ENCODE measurements at places on chromosomes 6 and 20. TPM values are rescaled to one million over a fixed set of nuclear protein-coding genes. Genes with fewer than 3 reads are reported as not detected.

GRCh38 chr20:14838663-14839628 lies 501.5 kb upstream of the FLRT3 start:
- peak; percentile 73 for DNase-seq

GRCh38 chr20:50314678-50315335 lies 124.2 kb downstream of the CEBPB start:
- no peak for DNase-seq

Gene TREM2
- total RNA-seq: not detected

GRCh38 chr6:125631165-125631564 lies 118.3 kb upstream of the HEY2 start:
- DNase-seq: no peak

Gene CCN2
- total RNA-seq: 0.62 TPM

Gene GPR6
- total RNA-seq: not detected

DNA sequence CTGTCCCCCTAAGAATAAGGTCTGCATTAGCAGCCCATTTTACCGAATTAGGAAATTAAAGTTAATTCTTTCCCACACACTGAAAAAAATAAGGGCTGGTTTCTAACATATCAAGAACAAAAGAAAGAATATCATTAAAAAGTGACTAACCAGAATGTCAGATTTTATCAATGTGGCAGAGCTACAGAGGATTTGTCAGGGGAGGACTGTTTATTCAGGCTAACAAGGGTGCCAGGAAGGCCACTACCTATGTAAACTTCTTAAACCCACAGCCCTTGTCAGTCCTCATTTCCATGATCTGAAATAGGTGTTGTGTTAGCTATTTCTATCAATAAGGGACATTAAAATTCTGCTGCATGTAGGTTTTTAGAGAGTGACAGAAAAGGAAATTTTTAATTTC lies 76.4 kb downstream of the BACH2 start:
- DNase-seq: no peak

DNA sequence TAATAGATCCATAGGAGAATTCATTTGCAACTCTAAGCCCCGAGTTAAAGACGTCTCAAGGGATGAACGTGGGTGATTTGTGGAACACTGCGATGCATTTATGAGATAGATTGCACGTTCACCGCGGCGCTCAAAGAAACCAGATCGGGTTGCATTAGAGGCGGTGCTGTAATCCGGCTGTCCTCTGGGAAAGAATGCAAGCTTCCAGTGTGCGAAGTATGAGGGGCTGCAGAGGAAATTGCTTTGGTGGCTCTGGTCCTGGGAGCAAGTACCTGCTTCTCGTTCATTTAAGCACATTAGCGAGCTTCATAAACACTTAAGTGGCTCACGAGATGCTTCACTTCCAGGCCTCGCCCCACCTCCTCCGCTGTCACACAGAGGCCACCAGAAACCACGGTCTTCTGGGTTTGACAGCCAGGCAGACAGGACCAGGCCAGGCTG lies 182.3 kb downstream of the CDH4 start:
- no peak for DNase-seq

GRCh38 chr6:108115598-108116058 lies 41.1 kb upstream of the OSTM1 start:
- no peak for DNase-seq

DNA sequence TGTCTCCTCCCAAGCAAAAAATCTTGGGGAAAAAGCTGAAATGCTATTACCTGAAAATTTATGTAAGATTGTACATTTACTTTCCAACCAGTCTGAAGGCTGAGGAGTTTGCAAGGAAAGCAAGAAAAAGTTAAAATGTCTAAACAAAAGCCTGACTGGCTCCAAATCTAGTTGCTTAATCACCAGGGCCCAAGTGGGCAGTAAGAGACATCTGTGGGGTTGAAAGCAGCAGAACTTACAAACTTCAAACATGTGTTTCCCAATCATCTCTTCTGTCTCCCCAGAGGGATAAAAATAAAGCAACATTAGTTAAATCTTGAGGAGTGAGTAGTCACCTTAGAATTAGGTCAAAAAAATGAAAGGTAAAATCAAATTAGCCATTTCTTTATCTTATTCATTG lies 98.6 kb downstream of the OGFRL1 start:
- DNase-seq: no peak

Gene CCN5
- total RNA-seq: 0.15 TPM

DNA sequence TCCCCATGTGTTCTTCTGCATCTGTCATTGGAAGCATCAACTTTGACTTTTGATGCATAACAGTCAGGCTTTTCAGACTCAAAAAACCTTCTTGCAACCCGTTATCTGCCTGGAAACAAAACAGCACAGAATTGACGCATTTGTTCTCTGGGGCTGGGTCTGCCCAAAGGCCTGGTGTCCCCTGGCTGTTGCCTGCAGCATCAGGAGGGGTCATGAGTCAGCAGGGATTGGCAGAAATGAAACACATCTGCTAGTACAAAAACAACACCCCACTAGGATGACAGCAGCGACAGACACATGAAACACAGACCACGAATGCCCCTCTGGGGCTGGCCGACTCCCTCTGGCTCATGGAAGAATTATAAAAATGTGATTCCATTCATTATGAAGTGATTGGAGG lies 157.6 kb upstream of the INSM1 start:
- DNase-seq: no peak

DNA sequence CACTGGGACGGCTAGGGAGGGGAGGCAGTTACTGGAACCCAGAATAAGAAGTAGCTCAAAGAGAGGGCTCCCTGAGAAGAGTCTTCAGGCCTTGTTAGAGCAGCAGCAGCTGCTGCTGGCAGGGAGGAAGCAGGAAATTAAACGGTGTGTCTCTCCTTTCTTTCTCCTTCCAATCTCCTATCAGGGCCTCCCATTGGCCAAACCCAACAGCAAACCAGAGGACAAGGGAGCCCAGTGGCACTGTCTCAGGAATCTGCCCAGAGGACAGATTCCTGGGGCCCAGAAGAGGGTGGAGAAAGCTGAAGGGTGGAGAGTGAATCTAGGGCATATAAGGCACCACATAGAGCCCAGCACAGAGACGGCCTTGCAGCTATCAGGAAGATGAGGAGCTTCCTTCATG lies 10.2 kb downstream of the BTN3A1 start:
- no peak for DNase-seq

GRCh38 chr6:20572288-20572687 lies 38.0 kb downstream of the CDKAL1 start:
- DNase-seq: no peak

DNA sequence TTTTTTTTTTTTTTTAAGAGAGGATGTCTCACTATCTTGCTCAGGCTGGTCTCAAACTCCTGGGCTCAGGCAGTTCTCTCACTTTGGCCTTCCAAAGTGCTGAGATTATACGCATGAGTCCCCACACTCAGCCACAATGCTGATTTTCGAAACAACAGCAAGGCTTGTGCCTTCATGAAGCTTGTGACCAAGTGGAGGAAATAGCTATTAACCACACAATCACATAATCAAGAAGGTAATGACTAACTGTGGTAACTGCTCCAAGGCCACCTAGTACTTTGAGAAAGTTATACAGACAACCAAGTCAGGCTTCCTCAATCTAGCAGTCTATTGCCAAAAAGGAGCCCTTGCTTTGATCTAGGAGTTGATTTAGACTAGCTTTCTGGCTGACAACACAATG lies 46.3 kb downstream of the SOD2 start:
- peak; percentile 63 for DNase-seq

DNA sequence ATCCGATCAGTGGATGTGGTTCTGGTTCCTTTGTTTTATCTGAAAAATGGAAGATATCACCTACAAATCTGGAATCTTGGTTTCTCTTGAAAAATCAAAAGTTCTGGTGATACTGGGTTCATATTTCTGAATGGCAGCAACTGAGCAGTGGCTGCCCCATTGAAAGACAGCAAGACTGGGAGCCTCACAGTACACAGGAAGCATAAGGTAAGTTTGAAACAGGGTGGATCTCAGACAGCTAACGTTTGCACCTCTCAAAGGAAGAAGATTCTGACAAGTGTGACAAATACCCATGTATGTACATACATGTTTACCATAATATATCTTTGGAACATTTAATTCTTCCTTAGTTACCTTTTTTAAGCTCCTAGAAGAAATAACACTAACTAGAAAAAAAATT lies at the start of gene SAMD3:
Gene SAMD3 (minus strand): TSS at position 177 of the 400 bp plus-strand sequence. CDS start 7,678 bp downstream, outside the sequence.
- no peak for DNase-seq

Data from GM12878 (cell line).